NCI-H460 (cell line): ENCODE measurements at places on chromosomes 16 and 17.

- no peak for DNase-seq
Observed at GRCh38 chr16:89417352-89417751, 73.0 kb downstream of the ANKRD11 start.

DNA sequence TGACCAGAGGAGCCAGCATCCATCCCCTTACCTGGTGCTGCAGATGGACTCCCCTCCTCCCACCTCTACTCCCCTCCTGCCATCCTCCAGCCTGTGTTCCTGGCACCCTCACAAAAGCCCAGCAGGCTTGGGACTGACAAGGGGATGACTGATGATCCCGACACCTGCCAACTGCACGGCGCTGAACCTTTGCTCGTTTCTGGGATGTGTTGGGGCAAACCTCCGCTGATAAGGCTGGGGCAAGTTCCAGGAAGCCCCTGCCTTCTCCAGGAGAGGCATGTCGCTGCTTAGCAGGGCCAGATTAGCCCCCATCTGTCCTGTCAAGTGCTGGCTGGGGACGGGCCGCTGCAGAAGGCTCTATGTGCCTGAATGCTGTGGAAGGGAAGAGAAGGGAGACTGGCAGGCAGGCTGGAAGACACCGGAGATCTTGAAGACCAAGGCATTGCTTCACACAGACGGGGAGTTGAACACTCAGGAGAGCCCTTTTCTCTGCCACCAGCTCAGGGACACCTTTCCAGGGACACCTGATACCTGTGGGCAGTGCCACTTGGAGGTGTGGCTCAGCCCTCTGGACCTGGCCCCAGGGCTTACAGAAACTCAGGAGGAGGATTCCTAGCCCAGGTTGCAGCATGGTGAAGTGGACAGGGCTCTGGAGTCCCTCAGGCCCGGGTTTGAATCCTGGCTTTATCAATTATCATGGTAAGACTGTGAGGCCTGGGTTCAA, 973 bp upstream of the KRT15 start:
- no peak for DNase-seq

DNA sequence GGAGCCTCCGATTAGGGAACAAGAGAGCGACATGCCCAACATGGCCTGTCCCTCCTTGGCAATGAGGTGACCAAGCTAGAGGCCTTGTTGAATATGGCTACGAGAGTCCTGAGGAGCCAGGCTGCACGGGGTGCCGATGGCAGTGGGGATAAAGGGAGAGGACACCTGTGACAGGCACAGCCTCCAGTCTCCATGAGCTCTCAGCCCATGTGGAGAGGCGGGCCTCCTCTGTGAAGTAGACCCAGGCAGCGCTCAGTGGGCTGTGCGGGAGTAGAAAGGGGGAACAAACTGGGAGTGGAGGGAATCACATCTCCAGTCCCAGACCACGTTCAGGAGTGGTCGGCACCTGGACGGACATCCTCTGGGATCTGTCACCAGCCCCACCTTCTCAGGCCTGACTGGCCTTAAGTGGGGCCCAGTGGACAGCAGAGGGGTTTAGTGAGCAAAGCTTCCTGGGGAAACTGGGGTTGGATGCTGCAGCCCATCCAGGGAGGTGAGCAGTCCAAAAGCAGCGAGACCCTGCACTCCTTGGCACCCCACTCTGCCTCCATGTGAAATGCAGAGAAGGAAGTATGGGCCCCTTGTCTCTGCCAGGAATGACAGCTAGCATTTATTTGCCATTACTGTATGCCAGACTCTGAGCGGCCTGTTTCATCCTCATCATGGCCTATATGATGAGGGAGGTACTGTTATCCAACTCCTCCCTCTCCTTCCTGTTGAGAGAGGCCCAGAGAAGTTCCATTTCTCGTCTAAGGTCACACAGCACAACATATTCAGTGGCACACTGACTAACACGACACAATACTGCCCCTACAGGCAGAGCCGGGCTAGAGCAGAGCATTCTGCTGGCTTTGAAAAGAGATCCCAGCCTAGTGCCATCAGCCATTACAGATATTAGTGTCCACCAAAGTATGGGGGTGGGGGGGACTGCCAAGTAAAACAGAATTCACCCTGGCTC, 4.5 kb upstream of the TMEM92 start:
- DNase-seq, result peak; percentile 47

DNA sequence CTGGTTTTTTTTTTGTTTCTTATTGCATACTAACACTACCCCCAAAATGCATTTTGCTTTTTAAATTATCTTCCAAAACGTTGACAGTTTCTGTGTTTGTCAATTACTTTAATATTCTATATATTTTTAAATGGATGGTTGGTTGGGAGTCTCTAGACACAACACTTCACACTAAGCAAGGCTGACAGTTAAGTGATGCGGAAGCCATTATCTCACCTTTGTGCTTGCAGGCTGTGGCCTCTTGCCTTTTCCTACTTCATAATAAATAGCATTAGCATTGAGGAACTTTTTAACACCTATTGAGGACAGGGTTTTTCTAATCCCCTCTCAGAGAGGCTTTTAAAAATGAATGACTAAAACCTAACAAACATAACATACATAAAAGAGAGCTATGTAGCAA, 280.8 kb upstream of the TBX2 start:
- DNase-seq, result no peak

GRCh38 chr16:49278944-49279725, 2.5 kb downstream of the CBLN1 start:
- DNase-seq, result no peak

GRCh38 chr17:39951924-39952679, 10.7 kb upstream of the GSDMA start:
- DNase-seq, result no peak

- DNase-seq, result no peak
Observed at GRCh38 chr16:67464565-67464964, 16.4 kb downstream of the ATP6V0D1 start.

- no peak for DNase-seq
Observed at GRCh38 chr16:69793526-69793925, 31.4 kb downstream of the WWP2 start.

DNA sequence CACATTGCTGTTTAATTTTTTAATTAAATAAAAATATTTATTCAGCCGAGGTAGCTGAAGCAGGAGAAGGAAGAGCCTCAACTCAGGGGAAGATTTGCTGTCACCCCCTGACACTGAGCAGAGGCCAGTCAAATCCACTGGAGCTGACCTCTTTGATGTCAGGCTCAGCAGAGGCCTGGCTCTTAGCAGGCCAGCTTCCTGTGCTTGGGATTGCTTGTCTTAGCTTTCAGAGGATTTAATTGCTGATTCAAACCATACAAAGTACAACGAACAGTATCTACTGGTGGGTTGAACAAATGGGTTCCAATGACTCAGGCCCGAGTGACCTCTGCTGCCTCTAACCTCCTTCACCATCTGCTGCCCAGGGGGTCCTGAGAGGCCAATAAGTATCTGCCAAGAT, 417.0 kb upstream of the HSBP1 start:
- no peak for DNase-seq

GRCh38 chr17:73325527-73325842, 13.7 kb upstream of the CDC42EP4 start:
- no peak for DNase-seq

DNA sequence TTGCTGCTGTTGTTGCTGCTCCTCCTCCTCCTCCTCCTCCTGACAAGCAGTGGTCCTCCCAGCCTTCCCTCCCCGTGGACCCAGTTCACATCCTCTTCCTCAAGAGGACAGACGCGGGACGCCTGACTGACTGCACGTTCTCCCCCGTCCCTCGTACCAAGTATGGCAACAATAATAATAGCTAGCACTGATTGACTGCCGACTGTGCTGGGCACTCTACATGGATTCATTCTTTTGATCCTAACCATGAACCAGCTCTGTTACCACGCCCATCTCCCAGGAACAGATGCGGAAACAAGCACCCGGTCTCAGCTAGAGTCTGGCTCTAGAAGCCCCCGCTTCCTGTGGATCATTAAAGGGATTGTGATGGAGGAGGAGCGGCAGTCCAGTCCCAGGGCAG, 78.0 kb downstream of the GNAO1 start:
- no peak for DNase-seq

GRCh38 chr17:58913971-58914769, 158.5 kb downstream of the PPM1E start:
- DNase-seq, result peak; percentile 59

DNA sequence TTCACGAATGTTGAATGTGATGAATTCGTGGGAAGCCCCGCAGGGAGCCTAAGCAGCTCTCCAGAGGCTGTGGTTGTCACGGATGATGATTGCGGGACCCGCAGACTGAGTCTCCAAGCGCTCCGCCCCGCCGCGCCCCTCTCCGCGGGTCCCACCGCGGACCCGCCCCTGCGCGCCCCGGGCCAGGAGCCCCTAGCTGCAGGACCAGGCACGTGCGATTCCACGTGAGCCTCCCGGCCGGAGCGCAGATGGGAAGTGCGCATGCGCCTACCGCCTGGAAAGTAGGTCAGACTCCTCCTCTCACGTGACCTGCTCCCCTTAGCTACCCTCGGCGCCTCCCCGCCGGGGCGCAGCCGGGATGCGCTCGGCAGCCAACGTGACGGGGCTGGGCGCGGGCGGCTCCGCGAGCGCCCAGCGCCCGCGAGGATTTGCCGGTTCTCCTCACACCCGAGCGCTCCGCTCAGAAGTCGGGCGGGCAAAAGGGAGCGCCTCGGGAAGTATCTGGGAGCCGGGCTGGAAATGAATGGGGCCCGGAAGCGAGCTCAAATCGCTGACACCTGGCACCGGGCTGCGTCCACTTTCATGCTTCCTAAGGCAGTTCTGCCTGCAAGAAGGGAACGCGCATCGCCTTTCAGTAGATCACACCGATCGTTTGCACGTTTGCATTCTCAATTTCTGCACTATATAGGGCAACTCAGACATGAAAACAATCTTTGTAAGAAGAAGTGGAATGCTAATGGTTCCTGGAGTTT, 26.4 kb upstream of the HLF start:
- peak; percentile 91 for DNase-seq

DNA sequence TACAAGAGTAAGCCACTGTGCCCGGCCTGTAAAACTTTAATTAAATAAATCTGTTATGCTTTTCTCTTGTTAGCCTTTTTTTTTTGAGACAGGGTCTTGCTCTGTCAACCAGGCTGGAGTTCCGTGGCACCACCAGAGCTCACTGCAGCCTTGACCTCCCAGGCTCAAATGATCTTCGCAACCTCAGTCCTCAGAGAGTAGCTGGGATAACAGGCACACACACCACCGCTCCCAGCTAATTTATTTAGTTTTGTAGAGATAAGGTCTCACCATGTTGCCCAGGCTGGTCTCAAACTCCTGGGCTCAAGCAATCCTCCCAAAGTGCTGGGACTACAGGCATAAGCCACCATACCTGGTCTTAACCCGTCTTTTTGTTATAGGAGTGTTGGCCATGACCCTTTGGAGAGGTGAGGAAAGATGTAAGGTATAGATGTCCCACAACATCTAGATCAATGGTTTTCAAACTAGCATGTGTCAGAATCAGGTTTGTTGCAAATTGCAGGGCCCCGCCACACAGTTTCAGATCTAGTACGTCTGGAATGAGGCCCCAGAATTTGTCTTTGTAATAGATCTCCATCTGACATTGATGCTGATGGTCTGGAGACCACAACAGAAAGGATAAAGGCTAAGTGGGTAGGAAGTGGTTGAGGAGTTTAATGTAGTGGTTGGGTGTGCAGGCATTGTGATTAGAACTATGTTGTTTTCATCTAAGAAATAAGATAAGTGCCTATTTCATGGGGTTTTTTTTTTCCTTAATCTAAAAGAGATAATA, 4.3 kb upstream of the GGA2 start:
- no peak for DNase-seq

DNA sequence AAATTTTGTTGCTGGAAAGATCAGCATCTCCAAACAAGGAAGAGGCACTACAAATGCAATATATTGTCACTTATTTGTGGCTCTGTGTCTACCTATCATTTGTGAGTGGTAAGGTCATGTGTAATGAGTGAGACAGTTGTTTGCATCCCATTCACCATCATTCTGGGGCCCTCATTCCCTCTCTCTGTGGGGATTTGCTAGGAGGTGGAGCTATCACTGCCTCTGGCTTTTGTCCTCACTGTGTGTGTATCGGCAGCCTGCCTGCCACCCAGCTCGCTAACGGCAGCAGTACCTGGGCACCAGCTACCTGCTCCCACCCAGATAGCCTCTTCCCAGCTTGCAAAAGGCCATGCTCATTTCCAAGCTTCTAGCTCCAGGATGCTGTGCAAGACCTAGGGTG, 379.2 kb upstream of the ZFHX3 start:
- DNase-seq, result no peak

DNA sequence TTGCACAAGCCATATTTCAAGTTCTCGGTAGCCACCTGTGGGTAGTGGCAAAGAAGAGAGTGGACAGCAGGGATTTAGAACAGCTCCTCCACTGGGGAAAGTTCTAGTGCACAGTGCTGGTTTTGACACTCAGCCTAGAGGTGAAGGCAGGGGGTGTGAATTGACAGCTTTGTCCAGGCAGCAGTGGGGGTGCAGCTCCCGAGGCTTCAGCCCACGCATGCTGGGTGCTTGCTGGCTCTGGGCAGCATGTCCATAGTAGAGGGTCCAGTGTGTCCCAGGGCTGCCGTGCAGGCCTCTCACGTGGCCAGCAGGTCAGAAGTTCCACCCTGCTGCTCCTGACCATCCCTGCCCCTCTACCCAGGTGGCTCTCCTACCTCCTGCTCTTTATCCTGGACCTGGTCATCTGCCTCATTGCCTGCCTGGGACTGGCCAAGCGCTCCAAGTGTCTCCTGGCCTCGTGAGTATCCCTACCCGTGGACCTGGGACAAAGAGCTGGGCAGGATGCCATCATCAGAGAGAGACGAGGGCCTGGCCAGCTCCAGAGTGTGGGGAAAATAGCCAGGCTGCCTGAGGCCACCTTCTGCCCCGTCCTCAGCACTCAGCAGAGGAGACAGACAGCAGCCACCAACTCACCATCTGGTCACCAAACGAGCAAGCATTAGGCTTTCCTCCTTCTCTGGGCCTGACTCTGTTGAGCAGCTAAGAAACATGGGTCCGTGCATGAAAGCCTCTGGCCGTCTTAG, 29.8 kb downstream of the TTYH2 start:
- no peak for DNase-seq

GRCh38 chr17:1313270-1314005, 34.0 kb downstream of the TRARG1 start:
- no peak for DNase-seq
